ENCODE measurements at places on chromosomes 1 and 21.

DNA sequence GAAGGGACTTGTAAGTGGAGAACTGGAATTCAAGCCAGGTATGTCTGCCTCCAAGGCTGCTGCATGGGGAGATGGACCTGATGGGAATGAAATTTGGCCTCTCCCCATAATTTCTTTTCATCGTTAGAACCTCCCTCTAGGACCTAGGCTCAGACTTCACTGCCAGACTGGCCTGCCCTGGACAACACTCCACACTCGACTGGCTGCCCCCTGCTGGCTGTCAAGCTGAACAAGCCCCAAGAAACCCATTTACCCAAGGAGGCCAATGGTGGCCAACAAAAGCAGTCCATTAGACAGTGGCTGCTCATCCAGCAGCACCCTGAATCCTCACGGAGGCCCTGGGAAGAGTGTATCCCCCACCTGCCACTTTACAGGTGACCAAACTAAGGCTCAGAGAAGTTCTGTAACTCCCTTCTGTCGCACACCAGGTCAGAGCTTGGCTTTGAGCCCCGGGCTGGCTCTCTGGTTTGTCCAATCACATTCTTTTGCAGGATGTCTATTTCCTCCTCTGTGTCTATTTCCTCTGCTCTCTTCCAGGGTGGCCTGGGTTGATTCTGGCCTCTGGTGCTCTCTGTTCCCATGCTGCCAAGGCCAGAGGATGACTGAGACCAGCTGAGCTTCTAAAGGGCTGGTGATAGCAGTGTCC, 3.8 kb downstream of the RNF186 start:
- no peak overlapping the region for H3K4me3 ChIP-seq
- H3K27me3 ChIP-seq: no peaks in the 10 kb centered on the region
- H3K4me1 ChIP-seq: no peaks in the 10 kb centered on the region
- no peaks in the 10 kb centered on the region for H3K36me3 ChIP-seq

GRCh38 chr1:66248746-66249145, 285.2 kb upstream of the SGIP1 start:
- H3K27me3 ChIP-seq: no peaks in the 10 kb centered on the region
- no peak for DNase-seq
- no peak overlapping the region for H3K4me3 ChIP-seq
- peaks cover 9% of the 10 kb centered on the region for H3K4me1 ChIP-seq
- no peak overlapping the region for H3K27ac ChIP-seq

GRCh38 chr1:224641030-224641429, 24.9 kb downstream of the CNIH3 start:
- peaks cover 6% of the 10 kb centered on the region for H3K4me1 ChIP-seq
- H3K27ac ChIP-seq: no peak overlapping the region
- H3K4me3 ChIP-seq: no peak overlapping the region
- H3K27me3 ChIP-seq: no peaks in the 10 kb centered on the region

- peaks cover 9% of the 10 kb centered on the region for H3K27me3 ChIP-seq
- H3K27ac ChIP-seq: peak overlapping the region; percentile 25
- no peaks in the 10 kb centered on the region for H3K36me3 ChIP-seq
- DNase-seq: peak; percentile 71
- no peak overlapping the region for H3K4me3 ChIP-seq
These were observed 4.4 kb upstream of the UTP25 start for GRCh38 chr1:209823143-209824041.

DNA sequence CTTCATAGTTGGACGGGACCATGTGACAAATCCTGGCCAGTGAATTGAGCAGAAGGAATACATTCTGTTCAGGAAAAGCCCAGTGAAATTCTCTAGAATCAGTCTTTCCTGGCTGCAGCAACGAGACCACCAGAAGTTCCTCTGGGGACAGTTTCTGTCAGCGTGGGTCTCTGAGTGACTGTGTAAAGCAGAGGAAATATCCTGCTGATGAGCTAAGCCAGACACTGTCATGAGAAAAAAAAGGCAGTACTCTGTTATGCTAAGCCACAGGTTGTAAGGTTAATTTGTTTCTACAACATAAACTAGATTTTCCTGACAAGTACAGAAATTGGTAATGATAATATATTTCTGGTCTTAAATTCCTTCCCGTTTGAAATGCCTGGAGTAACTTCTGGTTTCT, 664.4 kb downstream of the LMO4 start:
- H3K27ac ChIP-seq: no peak overlapping the region
- H3K4me3 ChIP-seq: no peak overlapping the region
- no peaks in the 10 kb centered on the region for H3K4me1 ChIP-seq
- H3K36me3 ChIP-seq: no peaks in the 10 kb centered on the region
- DNase-seq: peak; percentile 11
